NCI-H187 treated with DMSO at 0.1 percent for 48 hours (cell line): ENCODE measurements at places on chromosomes 12 and 14.

DNA sequence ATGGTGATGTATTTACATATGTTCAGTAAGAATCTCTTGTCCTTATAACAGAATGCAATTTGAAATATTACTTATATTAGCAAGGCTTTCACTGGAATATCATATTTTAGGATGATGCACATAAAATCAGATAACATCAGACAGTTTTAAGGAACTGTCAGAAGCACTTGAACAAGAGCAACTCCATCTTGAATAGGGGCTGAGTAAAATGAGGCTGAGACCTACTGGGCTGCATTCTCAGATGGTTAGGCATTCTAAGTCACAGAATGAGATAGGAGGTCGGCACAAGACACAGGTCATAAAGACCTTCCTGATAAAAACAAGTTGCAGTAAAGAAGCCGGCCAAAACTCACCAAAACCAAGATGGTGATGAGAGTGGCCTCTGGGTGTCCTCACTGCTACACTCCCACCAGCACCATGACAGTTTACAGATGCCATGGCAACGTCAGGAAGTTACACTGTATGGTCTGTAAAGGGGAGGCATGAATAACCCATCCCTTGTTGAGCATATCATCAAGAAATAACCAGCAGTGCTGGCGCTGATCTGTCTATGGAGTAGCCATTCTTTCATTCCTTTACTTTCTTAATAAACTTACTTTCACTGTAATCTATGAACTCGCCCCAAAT, 27.6 kb upstream of the ETV6 start:
- no peak for DNase-seq

- no peak for DNase-seq
Measured at GRCh38 chr12:57775563-57776246, 3.3 kb downstream of the EEF1AKMT3 start.

DNA sequence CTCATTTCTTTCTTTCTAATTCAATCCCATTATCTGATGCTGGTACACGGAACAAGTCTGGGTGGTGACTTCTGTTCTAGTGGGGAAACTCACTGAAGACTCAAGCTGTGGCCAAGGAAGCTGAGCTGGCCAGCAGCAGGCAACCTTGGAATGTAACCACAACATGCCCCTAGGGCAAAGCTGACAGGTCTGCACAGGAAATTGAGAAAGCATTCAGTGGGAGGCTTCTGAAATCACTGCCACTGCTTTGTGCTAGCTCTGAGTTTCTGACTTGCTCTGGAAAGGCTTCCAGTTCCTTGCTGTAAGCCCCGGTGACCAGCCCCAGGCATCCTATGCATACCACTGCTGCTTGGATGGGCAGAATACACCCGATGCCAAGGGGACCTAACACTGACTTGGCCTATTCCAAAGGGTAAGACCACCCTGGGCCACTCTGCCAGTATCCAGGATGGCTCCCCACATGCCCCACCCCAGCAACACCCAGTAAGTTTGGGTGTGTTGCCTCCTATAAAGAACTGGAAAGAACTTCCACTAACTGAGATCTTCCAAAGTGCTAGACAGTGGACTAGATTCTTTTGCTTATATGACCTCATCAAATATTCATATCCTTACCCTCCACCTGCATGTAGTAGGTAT, 84.5 kb upstream of the CDKN3 start:
- DNase-seq: no peak

DNA sequence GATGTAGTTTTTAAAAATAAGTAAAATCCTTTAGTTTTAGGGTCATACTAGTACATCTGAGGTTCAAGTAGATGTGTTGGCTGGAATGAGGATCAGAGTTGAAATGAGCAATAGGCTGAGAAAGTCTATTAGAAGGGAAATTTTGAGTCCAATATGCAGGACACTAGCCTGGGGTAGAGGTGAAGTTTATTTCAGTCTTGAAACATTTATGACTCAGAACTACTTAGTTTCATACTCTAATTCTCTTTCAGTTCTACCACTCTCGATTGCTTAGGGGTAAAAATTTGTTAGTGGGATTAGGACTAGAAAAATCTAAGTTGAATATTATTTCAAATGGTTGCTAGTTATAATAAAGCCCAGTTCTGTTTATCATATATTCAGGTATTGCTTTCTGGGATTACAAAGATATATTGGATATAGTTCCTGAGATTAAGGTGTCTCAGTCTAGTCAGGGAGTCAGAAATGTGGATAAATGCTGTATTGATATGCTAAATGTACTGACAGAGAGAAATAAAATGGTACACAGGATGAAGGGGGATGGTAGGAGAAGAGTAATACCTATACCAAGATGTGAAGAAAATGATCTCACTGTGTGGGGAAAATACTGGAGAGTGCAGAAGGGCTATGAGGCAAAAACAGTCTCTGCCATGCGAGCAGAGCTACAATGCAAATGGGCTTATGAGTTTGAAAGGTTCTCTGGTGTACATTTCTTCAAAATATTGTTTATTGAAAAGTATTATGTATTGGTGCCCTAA, 395.8 kb upstream of the FBXO33 start:
- no peak for DNase-seq

GRCh38 chr12:42957136-42957535, 367.6 kb upstream of the PRICKLE1 start:
- no peak for DNase-seq

- DNase-seq: no peak
Measured at GRCh38 chr12:100123316-100124095, 19.2 kb downstream of the BLTP3B start.

- no peak for DNase-seq
Measured at GRCh38 chr12:1863823-1864222, 43.5 kb downstream of the LRTM2 start.

- no peak for DNase-seq
Measured at GRCh38 chr12:57850854-57851430, 4.4 kb upstream of the CTDSP2 start.

- no peak for DNase-seq
Measured at GRCh38 chr14:24959791-24960331, 90.1 kb downstream of the STXBP6 start.

DNA sequence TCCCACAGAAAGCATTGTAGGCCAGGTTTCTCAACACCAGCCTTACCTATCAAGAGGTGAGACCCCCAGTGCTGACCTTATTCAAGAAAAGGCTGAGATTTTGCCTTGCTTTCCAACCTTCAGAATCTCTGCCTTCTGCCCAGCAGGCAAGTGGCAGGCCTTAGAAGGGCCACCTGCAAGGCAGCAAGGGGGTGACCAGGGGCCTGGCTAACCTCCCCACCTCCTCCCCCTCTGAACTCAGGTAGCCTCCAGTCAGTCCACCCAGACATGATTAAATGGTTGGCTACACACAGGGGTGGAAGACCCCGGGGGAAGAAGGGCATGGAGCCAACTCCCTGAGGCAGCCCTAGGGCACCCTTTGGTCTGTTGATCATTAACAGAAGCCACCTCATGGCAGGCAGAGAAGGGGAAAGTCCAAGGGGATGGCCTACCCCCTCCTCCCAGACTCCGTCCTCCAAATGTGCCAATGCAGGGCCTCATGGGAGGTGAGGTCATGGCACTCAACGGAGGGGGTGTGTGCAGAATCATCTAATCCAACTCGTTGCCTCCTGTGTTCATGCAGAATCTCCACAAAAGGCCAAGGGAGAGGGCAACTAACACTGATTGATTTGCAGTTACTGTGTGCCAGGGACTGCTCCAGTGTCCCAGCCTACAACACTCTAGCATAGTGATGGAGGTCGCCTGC, 8.5 kb downstream of the ZFP36L1 start:
- no peak for DNase-seq

DNA sequence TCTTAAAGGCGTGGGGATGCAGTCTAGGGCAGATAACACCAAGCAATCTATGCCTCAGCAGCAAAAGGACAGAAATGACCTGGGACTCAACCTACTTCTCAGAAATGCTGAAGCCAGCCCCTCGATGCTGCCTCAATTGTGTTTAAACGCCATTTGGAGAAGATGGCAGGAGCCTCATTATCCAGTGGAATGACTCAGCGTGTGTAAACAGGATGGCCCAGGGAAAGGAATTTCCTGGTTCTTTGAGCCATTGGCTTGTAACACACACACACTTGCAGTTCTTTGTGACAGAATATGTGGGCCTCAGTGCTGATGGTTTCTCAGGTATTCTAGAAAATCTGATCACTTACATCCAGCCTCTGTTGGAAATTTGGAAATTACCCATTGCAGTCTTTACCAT, 154.3 kb downstream of the NTF3 start:
- DNase-seq: no peak
